Epithelial cell of umbilical artery (primary cell): ENCODE measurements at places on chromosomes 12 and 14. TPM values are rescaled to one million over a fixed set of nuclear protein-coding genes. Genes with fewer than 3 reads are reported as not detected.

The E2F7 gene
- total RNA-seq, result 2.9 and 6.8 TPM in 2 replicates

The NUAK1 gene
- total RNA-seq, result 37.7 and 61.4 TPM in 2 replicates

The CMA1 gene
- not detected in 2 replicates for total RNA-seq

The SYNDIG1L gene
- not detected in 2 replicates for total RNA-seq

The LAG3 gene
- total RNA-seq, result under 0.01 and 0.15 TPM in 2 replicates

The TAS2R31 gene
- total RNA-seq, result 5.2 and 6.8 TPM in 2 replicates

The JPH4 gene
- total RNA-seq, result not detected in 2 replicates

The ULK1 gene
- 6.2 and 6.5 TPM in 2 replicates for total RNA-seq

The TSPAN11 gene
- total RNA-seq, result 0.65 TPM in 1 of 2 replicates, not detected in the other

The FAIM2 gene
- under 0.01 and 0.15 TPM in 2 replicates for total RNA-seq

The OSGEP gene
- 44.8 and 46.2 TPM in 2 replicates for total RNA-seq

The SRGAP1 gene
- total RNA-seq, result 1.3 and 4.0 TPM in 2 replicates

The KLHDC1 gene
- total RNA-seq, result 1.1 and 2.6 TPM in 2 replicates

The RIPK3 gene
- total RNA-seq, result 5.5 and 6.7 TPM in 2 replicates

The CYP46A1 gene
- under 0.01 TPM in 1 of 2 replicates, not detected in the other for total RNA-seq

The ARF6 gene
- 82.5 and 93.2 TPM in 2 replicates for total RNA-seq

The BCL2L14 gene
- total RNA-seq, result not detected in 2 replicates

The NINJ2 gene
- total RNA-seq, result 0.65 TPM in 1 of 2 replicates, not detected in the other

The RPS6KL1 gene
- 5.2 and 15.0 TPM in 2 replicates for total RNA-seq

The IPO4 gene
- total RNA-seq, result 33.1 and 43.2 TPM in 2 replicates

The SPRING1 gene
- 25.7 and 29.9 TPM in 2 replicates for total RNA-seq

The ANP32D gene
- not detected in 2 replicates for total RNA-seq

The DEGS2 gene
- total RNA-seq, result under 0.01 and 0.15 TPM in 2 replicates

The CBLN3 gene
- 0.32 and 0.76 TPM in 2 replicates for total RNA-seq

The GOLGA3 gene
- total RNA-seq, result 81.3 and 99.7 TPM in 2 replicates

The FSCB gene
- not detected in 2 replicates for total RNA-seq
